ENCODE measurements at places on chromosomes 2 and 18.

DNA sequence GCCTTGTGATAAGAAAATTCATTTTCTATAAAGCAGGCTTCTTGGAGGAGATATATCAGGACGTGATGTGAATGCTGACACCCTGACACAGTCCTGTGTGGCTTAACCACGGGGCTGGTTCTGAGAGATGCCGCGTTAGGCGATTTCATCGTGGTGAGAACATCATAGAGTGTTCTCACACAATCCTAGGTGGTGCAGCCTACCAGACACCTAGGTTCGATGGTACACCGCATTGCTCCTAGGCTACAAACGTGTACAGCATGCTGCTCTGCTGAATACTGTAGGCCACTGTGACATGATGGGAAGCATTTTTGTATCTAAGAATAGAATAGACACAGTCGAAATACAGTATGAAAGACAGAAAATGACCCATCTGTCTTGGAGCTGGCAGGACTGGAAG lies 82.5 kb downstream of the TNFRSF11A start:
- no peak for DNase-seq

DNA sequence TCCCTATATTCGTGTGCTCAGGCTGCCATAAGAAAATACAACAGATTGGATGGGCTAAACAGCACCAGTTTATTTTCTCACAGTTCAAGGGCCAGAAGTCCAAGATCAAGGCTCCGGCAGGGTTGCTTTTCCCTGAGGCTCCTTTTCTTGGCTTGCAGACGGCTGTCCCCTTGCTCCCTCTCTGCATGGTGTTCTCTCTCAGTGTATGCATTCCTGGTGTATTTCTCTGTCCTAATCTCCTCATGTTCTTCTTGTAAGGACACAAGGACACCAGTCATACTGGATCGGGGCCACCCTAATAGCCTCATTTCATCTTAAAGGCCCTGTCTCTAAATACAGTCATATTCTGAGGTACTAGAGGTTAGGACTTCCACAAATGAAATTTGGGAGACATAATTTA lies 62.6 kb upstream of the SLC16A14 start:
- no peak for DNase-seq

DNA sequence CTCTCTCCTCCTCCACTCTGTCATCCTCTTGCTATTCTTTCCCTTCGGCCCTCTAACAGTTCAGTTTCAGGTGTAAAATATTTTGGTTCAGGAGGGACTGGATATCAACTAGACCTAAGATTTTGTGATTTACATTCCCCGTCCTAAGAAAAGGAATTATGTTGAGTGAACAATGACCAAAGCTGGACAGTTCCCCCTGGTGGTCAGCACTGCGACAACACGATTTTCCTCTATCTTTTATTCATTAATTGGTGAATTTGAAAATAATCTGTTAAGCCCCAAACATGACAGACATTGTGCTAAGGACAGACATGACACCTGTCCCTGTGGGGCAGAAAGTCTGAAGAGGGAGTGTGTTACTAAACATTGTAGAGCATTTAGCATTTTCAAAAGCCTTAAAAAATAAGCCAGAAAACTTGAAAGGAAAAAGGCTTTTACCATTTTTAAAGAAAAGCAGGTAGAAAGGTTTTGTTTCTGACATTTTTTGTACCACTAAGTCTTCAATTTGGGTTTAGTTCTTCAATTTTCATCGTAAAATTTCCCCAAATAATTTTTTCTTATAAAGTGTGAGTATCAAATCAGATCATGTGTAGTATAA lies 28.4 kb upstream of the GTF2A1L start:
- no peak for DNase-seq

GRCh38 chr18:76633588-76634269 lies 138.7 kb upstream of the ZNF516 start:
- no peak for DNase-seq

DNA sequence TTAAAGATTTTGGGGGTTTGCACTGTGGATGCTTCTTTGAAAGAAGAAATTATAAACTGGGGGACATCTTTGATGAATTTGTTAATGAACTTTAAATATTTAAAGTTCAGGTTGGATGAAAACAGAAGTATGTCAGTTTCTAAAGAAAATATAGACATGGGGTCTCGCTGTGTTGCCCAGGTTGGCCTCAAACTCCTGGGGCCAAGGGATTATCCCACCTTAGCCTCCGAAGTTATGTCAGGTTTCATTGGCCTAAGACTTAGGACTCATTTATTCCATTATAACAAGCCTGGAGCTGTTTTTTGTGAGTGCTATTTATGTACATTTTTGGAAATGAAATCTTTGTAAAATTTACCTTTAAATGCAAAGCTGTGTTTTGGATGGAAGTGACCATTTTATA lies 2.5 kb downstream of the NAB1 start:
- DNase-seq: no peak

DNA sequence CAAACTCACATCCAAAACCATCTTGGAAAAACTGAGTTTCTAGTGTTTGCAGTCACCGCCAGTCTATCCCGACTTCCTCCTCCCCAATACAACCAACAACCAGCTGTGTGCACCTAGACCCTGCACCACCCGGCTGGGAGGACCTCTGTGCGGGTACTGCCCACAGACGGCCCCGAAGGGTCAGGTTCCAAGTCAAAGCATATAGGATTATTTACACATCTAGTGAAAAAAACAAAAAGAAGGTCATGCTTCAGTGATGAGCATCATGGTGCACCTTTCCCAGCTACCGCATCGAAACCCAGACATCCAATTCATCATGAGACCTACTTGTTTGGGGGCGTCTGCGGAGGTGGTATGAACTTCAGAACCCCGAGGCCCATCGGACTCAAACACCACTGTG lies 124.8 kb downstream of the ZNF516 start:
- DNase-seq: no peak

- DNase-seq: no peak
Observed at GRCh38 chr2:62201307-62201706, 5.4 kb downstream of the B3GNT2 start.

DNA sequence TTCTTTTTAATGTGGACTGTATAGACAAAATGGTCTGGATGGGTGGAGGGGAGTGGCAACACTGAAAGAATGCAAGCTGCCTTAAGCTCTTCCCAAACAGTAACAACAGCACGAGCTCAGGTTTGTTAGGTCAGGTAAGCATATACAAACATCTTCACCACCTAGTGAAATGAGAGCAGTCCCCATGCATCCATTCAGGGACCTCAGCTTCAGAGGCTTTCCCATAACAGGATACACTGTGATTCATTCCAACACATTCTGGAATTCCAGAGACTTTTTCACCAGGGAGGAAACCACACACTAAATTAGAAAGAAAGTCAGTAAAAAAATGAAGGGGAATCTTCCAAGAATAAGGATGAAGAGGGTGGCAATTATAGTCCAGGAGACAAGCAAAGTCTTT lies 50.4 kb upstream of the BZW1 start:
- no peak for DNase-seq

- DNase-seq: no peak
Observed at GRCh38 chr18:45639408-45639807, 24.1 kb downstream of the SLC14A2 start.

DNA sequence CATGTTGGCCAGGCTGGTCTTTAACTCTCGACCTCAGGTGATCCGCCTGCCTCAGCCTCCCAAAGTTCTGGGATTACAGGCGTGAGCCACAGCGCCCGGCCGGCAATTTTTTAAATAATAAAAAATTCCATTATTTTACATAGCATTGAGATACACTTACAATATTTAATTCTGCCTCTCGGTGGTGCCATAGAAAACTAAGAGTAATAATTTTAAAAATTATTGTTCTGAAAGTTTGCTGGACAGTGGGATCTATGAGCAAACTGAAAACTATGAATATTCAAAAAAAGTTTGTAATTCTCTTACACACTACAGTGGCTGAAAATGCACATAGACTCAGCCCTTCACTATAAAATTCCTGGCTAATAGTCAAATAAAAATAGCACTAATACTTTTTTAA lies 90.9 kb upstream of the STON1 start:
- no peak for DNase-seq

DNA sequence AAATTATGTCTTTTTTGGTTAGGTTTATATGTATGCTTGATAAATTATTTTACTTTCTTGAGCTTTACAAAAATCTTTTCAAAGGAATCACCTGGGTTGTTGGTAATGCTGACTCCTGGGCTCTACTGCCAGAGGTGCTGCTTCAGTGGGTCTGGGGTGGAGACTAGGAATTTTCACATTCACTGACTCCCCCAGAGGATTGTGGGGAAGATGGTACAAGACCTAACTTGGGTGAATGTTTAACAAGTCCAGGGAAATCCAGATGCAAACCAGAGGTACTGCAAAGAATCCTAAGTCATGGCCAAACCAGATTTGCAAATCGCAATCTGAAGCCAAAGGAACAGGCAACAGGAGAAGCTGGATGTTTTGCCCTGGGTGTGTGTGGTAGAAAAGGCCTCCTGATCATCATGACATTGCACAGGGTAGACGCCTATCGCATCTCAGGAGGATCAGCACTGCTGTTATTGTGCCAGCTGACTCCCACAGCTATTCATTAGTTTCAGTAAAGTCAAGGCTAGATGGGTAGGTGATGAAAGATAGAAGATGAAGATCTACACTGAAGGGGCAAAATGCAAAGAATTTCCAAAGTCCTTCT lies 185.2 kb downstream of the BARD1 start:
- no peak for DNase-seq

- DNase-seq: no peak
Observed at GRCh38 chr2:42900289-42900891, 108.0 kb upstream of the HAAO start.

GRCh38 chr2:239396881-239397681 lies 3.7 kb downstream of the HDAC4 start:
- DNase-seq: peak; percentile 68

DNA sequence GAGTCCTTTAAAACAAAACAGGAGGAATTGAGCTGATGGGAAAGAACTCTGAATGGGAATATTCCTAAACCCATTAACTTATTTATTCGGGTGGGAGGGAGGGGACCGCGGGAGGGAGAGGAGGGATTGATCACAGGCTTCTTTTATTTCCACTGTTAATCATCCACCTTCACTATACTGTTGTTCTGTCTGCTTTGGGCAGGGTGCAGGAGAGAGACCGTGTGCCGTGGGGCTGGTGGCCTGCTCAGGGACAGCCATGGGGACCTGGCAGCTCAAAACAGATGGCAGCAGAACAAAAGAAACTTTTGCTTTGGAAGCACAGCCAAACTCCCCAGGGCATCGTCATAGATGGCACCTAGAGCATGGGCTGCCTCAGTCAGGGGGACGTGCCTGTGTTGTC lies 195.3 kb downstream of the MGAT5 start:
- no peak for DNase-seq

DNA sequence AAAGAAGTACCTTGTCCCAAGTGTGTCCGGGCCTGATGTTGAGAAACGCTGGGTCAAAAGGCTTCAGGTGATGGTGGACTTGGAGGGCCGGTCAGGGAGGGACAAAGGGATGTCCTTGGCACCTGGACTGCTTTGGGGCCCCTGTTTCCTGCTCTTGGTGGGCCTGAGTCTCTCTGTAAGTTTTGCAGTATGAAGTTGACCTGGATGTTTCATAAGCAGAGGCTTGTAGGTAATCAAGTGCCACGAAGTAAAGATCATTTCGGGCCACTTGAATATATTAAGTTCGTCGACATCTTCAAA lies 29.4 kb downstream of the ASAP2 start:
- DNase-seq: no peak

DNA sequence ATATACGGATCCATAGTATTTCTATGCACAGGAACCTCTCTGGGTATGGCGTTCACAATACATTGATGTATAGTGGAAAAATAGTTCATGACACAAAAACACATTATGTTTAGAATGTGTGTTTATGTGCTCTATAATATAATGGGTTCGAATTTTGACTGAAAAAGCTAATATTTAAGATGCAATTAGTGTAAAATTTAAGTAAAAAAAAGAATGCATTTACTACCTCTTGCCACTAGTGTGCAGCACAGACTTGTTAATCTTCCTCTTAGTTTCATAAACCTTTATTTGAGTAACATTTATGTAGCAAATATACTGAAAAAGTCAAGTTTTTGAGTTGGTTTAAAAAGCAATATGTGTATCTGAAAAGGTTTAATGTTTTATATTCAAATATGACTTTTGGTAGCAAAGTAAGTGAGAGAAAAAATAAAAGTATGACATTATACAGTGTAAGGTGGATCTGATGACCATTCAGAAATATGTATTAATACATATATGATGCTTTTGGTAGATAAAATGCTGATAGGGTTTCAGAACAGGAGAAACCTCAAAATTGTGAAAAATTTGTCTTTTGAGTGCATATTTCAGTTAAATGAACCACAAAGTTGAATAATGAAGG lies 49.4 kb downstream of the CCDC102B start:
- DNase-seq: peak; percentile 7

DNA sequence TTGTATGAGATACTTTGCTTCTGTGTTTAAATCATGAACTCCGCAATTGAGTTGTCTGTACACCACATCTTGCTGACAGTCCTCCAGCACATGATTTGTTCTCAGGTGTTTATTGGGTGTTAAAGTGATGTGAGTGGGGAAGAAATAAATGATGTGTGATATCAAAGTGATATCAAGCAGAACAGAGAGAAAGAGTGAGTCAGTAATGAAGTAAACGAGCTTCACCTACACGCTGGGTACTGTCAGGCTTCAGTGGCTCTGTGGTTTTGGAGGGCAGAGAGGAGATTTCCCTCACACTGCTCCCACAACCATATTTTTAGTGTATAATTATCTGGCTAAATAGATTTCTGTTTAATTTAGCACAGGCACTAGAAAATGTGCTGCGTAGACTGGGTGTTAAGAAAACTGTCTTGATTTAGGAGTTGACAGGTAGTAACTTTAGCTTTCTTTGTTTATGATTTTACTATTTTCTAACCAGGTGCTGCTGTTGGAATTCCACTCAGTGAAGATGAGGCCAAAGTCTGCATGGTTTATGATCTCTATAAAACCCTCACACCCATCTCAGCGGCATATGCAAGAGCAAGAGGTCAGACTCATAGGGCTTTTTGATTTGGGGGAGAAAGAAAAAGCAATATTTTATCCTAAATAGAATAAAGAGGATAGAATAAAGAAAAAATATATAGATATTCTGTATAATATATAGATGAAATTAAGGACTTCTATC lies 21.2 kb downstream of the ATIC start:
- DNase-seq: peak; percentile 25

DNA sequence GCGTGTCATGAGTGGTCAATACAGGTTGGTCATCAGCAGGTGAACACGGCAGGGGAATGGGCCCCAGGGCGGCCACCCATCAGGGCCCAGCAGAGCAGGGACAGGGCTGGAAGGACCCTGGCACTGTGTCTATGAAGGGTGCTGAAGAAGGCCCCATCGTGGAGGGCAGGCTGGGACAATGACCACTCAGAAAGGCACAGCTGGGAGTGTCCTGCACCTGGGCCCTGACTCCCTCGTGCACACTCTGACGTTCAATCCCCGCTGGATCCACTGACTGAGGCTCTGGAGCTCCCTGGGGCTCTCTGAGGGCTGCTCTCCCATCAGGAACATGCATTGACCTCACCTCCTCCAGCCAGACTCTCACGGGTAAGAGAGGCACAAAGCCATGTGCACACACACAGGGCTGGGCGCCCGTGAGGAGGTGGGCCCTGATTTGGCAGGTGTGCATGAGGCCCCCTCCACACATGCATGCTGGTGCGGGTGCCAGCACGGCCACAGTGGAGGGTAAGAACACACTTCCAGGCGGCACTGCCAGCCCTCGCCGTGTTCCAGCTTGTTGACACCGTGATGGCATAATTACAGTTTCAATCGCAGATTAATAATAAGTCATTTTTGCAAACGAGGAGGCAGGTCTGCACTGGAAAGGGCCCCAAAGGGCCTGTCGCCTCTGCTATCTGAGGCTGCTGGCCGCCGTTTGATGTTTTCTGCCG lies 58.5 kb downstream of the SMAD7 start:
- no peak for DNase-seq

- DNase-seq: no peak
Observed at GRCh38 chr2:129144082-129144791, 825.6 kb upstream of the HS6ST1 start.
